ENCODE measurements at places on chromosomes 1 and 21.

- DNase-seq: no peak
These were observed 6.5 kb downstream of the ACTRT2 start for GRCh38 chr1:3027611-3028371.

GRCh38 chr1:159211331-159212136 is 6.9 kb downstream of the ACKR1 start:
- DNase-seq: no peak

- peak; percentile 49 for DNase-seq
These were observed 49.8 kb upstream of the RIPK4 start for GRCh38 chr21:41816583-41817165.

DNA sequence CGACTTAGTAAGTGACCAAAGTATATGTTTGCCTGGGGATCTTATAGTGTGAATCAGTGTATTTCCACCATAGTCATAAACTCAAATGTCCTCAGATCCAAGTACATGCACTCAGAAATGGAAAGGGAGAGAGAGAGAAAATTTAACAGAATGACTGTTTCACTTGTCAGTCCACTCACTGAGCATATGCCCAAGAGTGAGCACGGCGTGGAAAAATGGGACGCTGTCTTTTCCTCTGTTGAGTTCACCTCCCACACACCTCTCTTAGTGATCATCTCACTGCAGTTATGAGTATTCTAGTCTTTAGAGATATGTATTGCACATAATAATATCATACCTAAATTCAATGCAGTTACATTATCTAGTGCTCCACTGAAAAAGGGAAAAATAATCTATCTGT is 156.8 kb upstream of the PRMT6 start:
- no peak for DNase-seq

GRCh38 chr1:208944981-208945451 is 638.5 kb upstream of the CAMK1G start:
- DNase-seq: no peak

GRCh38 chr1:6960291-6960811 is 175.1 kb downstream of the CAMTA1 start:
- no peak for DNase-seq

Measured in renal cortex interstitium (tissue), 15 donors.